Cardiac fibroblast (primary cell): ENCODE measurements at places on chromosomes 5 and 9.

DNA sequence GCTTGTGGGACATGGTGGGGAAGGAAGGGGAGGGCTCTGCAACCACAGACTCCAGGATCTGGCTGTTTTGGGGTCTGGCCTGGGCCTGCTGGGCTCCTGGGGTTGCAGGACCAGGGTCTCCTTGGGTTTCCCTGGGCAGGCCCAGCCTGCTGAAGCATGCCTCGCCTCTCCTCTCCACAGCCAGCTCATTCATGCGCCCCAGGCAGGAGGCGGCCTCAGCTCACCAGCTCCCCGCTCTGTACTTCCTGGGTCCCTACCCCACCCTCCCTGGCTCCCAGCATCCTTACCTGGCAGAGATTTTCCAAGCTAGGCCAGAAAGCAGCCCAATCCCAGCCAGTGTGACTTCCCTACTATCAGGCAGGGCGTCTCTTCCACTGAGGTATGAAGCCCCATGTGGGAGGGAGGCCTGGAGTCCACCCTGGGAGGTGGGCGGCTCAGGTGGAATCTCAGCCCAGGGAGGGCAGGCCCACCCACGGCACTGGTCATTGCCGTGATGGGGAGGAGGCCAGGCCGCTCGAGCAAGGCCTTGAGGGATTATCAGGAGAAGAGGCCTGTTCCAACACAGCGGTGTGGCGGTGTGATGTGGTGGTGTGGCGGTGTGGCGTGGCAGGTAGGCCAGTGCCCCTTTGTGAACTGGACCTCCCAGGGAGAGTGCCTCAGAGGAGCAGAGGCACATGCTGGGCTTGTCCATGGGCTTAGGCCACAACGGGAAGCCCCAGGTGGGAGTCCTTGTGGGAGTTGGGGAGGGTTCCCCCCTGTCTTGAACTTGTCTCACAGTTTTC lies 103.4 kb downstream of the DAB2IP start:
- DNase-seq, result no peak

DNA sequence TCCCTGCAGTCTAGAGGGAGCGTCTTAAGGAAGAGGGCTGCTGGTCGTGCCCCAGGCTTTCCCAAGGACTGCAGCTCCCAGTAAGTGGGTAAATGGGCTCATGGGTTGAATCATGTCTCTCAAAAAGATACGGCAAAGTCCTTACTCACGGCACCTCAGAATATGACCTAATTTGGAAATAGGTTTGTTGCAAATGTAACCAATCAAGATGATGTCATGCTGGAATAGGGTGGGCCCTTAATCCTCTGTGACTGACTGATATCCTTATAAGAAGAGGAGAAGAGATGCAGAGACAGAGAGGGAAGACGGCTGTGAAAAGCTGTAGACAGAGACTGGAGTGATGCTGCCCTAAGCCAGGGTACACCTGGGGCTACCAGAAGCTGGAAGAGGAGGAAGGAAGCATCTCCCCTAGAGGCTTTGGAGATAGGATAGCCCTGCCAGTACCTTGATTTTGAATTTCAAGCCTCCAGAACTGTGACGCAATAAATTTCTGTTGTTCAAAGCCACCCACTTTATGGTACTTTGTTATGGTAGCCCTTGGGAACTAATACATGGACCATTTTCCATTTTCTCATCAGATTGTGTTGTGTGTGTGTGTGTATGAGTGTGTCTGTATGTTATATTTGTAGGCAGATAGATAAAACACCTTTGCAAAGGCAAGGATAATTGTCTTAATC lies 15.0 kb downstream of the GALNT10 start:
- DNase-seq, result no peak

DNA sequence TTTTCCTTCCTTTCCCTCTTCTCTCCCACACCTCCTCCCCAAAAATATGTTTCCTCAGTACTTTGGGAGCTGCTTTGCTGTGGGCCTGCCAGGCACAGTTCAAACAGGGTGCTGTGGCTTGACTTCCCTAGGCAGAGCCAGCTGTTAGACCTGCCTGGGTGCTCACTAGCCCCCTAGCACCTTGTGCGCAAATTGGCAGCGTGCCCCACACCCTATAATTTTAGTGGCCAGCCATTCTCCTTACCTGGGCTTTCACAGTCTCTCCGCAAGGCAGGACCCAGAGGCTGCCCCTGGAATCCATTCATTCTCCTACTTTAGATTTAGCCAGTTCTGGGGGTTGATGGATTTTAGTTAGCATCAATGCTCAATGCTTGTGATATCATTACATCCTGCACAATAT lies 72.3 kb downstream of the ANGPTL2 start:
- no peak for DNase-seq

DNA sequence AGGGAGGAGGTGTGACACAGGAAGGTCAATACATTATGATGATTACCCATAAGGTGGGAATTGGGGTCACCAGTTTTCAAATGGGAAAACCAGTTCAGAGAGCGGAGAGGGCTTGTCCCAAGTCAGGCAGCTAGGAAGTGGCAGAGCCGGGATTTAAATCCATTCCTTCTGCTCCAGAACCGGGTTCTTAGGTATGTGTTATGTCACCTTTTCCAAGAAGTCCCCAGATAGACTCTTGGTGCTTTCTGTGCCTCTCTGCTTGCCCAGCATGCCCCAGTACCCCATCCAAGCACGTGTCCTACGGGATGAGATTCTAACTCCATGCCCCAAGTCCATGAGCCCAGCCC lies 69.9 kb downstream of the LMX1B start:
- DNase-seq, result no peak

DNA sequence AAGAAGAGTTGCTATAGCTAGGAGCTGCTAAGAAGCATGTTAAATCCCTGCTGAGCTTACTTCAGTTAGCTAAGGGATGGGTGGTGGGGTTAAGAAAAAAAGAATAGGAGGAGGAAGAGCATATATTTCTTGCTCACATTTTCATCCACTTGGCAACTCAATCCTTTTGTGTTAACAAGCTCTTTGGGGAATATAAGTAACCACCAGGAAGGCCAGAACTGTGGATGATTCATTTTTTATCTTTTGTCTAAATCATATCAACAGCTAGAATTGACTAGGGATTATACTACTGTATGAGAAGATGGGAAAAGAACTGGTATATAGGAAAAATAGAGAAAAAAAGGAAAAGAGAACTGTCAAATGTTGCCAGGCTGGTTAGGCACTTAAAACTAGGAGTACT lies 555.3 kb upstream of the ARRDC3 start:
- peak; percentile 11 for DNase-seq

DNA sequence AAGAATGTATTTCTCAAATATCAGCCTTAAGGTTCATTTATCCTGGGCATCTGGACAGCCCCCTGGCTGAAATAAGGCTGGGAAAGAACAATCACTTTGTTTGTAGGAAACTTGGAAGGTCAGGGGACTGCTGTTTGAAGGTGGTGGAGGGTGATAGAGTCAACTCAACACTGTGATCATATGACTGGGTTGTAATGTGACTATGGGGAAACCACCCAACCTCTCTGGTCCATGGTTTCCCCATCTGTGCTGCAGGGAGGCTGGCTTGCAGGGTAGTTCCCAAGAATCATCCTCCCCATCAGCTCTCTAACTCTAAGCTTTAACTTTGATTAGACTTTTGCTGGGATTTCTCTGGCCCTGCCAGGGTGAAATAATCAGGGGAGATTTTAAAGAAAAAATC lies 10.0 kb downstream of the INSYN2B start:
- DNase-seq, result no peak

- DNase-seq, result peak; percentile 2
Observed at GRCh38 chr5:153756540-153756939, 266.1 kb downstream of the GRIA1 start.

DNA sequence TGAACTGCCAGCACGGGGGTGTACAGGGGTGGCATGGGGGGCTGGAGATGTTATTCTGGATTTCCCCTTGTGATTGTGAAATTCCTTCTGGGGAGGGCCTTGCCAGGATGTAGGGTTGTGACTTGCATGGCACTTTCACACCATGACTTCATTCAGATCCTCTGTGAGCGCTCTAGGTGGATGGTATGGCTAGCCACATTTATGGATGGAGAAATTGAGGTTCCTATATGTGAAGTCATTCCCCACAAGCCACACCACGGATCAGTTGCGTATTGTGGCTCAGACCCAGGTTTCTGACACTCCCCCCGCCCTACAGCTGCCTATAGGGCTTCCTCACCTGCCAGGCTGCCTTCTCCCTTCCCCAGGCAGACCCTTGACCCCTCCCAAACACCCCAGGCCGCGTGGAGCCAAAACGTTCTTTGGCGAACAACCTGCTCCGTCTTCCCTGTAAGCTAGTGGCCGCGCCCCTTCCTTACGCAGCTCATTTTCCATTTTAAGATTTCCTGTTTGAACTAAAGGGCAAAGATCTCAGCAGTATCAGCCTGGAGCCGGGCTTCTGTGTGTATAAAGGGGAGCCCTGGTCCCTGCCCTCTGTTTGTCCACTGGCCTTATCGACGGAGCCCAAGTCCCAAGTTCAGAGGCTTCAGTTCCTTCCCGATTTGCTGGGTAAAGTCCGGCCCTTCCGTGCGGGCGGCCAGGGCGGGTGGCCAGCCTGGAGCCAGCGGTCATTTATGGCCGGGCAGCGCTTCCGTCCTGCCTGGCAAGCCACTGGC lies 97.8 kb upstream of the KLF4 start:
- DNase-seq, result no peak

DNA sequence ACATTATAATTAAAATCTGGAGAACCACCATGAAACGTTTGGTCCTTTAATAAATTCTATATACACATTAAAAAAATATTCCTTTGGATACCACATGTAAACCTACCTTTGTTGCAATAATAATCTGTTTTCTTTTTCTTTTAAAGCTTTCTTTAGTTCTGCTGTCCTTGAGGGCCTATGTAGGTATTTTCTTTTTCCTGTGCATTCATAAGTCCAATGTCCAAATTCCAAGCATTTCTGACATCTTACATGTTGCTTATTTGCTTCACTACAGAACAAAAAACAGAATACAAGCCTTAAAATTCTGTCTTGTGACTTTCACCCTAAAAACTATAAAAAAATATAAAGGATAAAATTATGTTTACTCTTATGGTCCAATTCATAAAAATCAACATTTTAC lies 19.7 kb downstream of the ZCCHC10 start:
- peak; percentile 44 for DNase-seq

GRCh38 chr9:20355022-20355421 lies 267.3 kb downstream of the MLLT3 start:
- DNase-seq, result peak; percentile 87

DNA sequence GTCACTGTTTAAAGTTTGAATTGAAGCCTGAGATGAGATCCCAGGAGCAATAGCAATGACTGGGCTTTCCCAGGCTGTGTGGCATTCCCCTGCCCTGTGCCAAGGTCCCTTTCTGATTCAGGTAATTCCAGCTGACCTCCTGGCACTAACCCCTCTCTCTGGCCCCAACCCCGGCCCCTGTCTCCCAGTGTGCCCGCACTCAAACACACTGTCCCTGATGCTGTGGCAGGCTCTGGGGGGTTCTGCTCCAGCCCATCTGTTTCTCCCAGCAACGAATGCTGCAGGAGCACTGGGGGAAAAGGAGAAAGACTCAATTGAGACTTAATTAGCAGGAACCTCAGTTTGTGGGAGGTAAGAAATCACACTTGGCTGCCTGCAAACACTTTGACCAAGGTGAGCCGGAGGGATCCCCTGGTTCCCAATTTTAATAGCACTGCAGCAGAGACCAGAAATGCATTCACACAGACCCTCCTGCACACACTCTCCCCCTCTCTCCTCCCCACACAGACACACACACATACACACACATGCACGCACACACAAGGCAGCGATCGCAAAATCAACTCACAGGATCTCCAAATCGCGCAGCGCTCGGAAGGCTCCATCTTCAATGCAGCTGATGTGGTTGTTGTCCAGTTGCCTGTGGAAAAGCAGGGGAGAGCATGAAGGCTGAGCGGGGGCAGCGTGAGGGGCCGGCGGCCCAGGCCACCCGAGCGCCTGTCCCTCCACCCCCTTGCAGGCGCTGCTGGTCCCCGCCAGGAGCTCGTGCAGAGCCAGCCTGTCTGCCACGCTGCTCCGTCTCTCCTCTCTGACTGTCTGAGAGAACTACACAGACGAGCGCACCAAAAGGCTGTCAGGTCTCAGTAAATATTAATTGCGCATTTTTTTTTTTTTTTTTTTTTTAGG lies 265.1 kb upstream of the PANK3 start:
- DNase-seq, result no peak

- DNase-seq, result no peak
Observed at GRCh38 chr5:76175821-76176403, 92.7 kb downstream of the SV2C start.

- peak; percentile 49 for DNase-seq
Observed at GRCh38 chr9:92770360-92770995, 5.8 kb upstream of the BICD2 start.

DNA sequence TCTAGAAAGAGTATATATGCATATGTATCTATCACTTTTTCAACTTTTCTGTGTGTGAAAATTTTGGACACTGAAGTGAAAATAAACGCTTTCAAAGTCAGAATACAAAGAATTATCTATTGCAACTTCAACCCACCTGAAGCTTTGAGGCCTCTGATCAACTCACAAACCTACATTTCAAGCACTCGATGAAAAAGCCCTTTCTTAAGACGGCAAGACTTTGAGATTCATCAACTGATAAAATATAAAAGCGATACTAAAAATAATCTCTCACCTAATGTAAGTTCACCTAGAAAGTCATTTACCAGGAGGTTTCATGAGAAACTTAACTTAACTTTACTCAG lies 1.2 kb downstream of the GOLPH3 start:
- no peak for DNase-seq

GRCh38 chr5:177987326-177987725 lies 8.7 kb downstream of the PROP1 start:
- DNase-seq, result no peak

DNA sequence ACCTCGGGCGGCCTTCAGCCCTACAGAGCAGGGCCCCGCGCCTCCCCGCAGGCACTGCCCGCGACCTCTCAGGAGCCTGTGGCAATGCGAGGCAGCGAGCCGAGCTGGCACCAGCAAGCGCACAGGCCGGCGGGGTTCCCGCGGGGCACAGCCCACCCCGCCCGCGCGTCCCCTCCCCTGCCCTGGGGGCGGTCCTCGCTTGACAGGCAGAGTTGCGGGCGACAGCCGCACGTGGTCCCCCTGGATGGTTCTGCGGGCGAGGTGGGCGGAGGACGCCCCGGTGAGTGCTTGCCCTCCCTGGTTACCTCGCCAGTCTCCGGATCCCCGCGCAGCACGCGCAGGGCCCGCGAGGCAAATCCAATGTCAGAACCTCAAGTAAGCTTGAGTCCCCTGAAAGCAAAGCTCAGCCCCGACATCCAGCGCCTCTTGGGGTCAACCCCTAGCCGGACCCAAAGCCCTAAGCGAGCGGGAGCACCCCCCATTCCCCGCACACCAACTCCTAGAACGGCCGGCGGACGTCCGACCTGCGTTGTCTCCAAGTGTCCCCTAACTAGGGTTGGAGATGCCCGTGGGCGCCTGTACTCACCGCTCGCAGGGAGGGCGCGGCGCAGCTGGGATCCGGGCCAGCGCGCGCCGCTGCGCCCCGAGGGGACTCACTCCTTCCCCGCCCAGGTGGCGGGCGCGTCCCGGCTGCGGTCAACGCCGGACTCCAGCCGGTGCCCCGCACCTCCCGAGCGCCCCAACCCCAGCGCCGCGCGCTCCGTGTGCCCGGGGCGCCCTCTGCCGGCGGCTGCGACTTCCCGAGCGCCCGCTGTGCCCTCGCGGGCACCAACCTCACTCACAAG lies at the start of gene DRD1:
Gene DRD1 (minus strand): TSS at position 123 of the 845 bp plus-strand sequence. CDS start 1,083 bp downstream, outside the sequence.
- peak; percentile 23 for DNase-seq
